ENCODE measurements at places on chromosomes 1 and 21.

GRCh38 chr1:84283381-84283780, 18.1 kb upstream of the SAMD13 start:
- no peak for DNase-seq

- DNase-seq: no peak
These were observed 85.2 kb upstream of the EXO1 start for GRCh38 chr1:241762713-241763339.

GRCh38 chr21:41926117-41926806, 27.6 kb downstream of the C2CD2 start:
- no peak for DNase-seq

DNA sequence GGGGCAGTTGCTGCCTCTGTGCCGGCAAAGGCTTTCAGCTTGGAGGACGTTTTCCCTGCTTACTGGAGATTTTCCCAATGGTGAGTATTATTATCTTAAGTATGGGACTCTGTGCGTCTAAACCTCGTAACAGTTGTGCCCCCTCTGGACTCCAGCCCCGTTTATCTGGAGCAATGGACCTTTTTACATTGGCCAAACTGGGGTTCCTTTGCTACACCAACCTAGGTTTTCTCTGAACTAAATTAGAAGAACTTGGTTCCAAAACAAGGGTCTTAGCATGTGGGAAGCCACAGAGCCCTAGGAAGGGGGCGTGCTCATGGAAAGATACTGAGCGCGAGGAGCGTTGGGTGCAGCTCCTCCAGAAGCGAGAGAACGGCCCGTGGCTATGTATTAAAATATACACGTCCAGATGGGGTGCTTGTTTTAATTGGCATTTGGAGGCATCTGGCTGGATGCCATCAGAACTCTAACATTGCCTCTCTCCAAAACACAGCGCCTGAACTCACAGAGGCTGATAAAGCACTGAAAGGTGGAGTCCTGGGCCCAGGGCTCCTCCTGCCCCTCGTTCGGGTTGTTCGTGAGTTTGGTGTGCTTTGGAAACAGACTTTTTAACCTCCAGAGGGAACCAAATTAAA, 28.4 kb downstream of the POFUT2 start:
- DNase-seq: no peak

- no peak for DNase-seq
These were observed 442.7 kb downstream of the PTBP2 start for GRCh38 chr1:97164276-97164639.

Data from activated gamma-delta T cell treated with anti-CD3 and anti-CD28 coated beads, Interleukin-2, amount 50 U/mL, for 16 hours (primary cell).